ENCODE measurements at places on chromosomes 3 and 15.

GRCh38 chr15:80461356-80462095, 57.3 kb downstream of the ARNT2 start:
- DNase-seq, result no peak

DNA sequence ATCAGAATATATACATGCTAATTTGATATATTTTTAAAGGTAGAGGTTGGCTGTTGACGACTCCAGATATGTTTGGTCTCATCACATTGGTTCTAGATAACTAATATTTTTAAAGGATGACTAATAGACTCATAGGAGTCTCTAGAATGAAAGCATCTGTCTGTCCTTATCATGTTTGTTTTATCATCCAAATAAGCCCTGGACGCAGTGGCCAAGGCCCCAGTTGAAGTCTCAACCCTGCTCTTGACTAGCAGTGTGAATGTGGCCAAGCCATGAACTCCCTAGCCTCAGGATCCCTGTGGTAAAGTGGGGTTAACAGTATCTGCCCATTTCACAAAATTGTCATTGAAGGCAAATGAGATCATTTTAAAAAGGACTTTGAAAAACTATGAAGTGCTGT, 53.6 kb downstream of the ABHD2 start:
- DNase-seq, result no peak

GRCh38 chr3:5390936-5391625, 203.6 kb downstream of the EDEM1 start:
- no peak for DNase-seq

DNA sequence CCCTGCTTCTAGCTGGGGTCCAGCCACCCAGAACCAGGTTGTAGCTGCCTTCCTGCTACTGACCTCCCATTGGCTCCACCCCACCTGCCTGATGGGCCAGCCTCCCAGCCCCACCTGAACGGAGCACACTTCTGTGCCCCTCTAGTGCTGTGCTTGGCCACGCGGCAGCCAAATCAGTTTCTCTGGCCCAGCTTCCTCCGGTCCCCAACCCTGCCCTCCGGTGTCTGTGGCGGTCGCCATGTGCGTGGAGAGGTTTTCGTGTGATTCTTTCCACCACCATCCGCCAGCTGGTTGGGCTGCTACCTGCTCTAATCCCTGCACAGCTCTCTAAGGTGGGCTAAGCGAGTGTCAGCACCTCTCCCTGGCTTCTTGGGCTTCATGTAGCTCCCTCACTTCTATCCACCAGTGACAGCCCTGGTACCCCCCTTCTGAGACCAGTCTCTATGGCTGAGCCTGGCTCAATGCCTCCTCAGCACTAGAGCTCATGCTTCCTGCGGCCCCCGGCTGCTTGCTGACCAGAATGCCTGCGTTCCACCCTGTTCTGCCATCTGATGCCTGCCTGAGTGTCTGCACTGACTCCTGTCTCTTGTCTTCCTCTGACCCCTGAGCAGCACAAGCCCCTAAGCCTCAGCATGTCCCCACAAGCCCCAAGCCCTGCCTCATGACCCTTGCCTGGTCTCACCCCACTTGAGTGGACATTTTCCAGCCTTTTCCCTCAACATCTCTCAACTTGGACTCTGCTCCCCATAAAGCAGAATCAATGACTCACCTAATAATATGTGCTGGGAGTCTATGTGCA, 23.2 kb upstream of the MAGEF1 start:
- no peak for DNase-seq

GRCh38 chr15:39704689-39705088, 78.0 kb downstream of the FSIP1 start:
- DNase-seq, result no peak

DNA sequence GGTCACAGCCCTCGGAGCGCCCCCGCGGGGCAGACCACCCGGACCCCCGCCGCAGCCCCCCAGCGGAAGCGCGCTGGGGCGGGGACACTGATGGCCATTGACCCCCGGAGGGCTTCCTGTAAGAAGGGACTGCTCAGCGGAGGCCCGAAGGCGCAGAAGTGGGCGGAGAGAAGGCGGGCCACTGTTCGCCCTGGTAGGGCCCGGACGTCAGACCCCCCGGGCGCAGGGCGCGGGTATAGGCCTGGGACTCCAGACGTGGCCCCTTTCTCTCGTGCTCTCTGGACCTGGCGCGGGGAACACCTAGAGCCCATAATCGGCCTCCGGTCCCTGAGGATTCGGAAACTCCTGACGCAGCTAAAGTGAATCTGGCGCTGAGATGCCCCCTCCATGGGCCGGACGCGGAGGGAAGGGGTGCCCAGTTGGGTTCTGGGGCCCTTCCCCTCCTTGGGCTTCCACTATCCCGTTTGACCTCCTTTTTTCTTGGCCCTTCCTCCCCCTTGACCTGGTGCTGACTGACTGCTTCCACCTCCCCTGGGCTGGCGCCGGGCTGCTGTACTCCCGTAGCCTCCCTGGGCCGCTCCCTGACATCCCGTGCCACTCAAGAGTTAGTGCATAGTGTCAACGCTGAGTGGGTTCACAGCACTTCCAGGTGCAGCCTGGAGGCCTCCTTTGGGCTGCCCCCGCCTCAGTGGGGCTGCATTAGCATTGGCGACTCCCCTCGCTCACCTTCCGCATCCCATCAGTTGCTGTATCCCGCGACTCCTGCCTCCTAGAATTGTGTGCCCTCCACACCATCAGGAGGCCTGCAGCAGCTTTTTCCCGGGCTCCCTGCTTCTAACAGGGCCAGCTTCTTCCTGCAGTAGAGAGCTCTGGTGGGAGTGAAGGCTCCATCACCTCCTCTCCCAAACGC, 694 bp downstream of the ABTB1 start:
- DNase-seq, result no peak

DNA sequence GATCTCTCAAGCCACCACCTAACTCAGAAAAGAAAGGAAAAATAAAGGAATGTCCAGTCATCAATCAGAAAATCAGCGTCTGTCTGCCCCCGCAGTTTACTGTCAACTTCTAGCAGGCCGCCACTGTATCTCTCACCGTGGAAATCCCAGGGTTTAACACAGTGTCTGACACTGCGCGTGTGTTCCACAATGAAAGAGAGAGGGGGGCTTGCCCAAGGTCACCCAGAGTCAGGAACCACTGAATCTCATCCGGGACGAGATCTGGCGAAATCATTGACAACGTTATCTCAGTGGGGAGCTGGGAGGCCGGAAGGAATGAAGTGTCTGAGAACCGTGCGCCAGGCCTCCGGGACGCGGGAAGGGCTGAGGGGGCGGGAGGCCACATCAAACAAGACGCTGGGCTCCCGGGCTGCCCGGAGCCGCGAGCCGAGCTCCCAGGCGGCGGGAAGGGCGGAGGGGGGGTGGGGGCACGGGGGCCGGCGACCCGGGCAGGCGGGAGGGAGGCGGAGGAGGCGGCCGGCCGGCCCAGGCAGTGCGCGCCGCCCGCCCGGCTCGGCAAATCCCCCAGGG, 2.2 kb upstream of the HES1 start:
- no peak for DNase-seq

DNA sequence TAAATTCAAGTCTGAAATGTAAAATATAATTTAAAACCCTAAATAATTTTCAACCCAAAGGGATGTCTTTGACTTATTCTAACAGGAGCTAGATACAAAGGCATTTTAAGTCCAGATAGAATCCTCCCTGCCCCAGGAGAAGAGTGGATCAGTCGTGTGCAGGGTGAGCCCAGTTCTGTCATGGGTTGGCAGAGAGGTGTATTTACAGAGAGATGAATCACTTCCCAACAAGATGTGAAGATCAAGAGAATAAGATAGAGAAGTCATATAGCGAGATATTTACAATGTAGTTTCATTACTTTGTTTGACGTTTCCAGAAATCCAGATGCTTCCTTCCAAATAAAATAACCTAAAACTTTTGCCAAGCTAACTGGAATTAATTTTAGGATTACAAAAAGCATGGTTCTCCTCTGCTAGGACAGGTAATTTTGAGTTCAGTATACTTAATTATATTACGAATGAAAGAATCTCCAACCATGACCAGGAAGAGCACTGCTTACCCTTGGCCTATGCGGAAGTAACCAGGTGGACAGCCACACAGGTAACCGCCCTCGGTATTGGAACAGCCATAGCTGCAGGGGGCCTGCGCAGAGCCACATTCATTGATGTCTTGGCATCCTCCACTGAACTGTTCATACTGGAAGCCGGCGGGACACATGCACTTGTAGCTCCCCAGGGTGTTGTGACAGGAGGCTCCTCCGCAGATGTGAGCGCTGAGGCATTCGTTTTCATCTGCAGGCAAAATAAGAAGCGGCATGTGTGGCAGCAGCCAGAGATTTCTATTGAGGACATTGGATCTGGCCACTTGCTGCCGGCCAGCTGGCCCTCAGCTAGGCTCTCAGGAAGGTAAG, 84.0 kb downstream of the DUT start:
- no peak for DNase-seq

DNA sequence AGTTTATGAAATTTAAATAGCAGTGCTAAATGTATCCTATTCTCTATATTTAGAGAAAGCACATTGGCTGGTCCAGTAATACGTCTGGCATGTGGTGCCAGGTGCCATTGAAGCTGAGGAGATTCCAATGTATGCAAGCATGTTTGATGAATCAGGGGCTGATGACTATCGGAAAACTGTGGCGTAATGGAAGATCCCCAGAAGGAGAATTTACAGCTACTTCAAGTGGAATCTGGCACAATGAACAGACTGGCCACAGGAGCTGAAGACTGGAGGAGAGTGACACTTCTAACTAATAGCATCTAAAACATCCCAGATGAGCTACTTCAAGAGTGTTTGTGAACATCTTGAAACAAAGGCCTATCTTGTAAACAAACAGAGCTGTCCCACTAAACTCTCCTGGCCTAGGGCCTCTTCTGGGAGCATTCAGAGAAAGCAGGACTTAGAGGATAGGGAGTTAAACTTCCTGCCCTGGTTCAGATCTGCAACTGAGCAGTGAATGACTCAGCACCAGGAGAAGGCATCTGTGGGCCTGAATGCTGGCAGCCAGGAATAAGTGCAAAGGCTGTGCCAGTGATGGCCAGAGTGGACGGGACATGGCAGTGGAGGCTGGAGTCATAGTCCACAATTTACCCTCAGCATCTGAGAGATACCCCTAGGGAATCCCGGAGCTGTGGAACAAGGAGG, 15.2 kb upstream of the ACTC1 start:
- peak; percentile 95 for DNase-seq

- DNase-seq, result no peak
Measured at GRCh38 chr15:60004846-60005351, 788 bp downstream of the FOXB1 start.

DNA sequence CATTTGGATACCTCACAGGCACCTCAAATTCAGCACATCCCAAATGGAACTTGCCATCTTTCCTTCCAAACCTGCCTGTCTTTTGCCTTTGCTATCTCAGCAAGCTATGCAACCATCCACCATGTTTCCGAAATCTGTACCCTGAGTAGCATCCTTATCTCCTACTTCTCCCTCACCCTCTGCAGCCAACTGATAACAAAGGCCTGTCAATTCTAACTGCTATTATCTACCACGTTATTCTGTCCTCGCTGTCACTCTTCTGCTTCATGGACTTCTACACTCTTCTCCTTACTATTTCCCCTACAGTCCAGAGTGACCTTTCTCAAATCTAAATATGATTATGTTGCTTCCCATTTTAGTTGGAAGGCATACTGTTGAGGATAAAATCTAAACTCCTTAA, 25.5 kb upstream of the TAFA4 start:
- no peak for DNase-seq

- peak; percentile 62 for DNase-seq
Measured at GRCh38 chr15:72227192-72227586, 3.8 kb downstream of the PKM start.

GRCh38 chr3:186653080-186653707, 12.6 kb upstream of the HRG start:
- no peak for DNase-seq

GRCh38 chr3:133474251-133474801, 74.5 kb downstream of the BFSP2 start:
- DNase-seq, result no peak

- no peak for DNase-seq
Measured at GRCh38 chr3:195907684-195907933, 742 bp downstream of the TNK2 start.

DNA sequence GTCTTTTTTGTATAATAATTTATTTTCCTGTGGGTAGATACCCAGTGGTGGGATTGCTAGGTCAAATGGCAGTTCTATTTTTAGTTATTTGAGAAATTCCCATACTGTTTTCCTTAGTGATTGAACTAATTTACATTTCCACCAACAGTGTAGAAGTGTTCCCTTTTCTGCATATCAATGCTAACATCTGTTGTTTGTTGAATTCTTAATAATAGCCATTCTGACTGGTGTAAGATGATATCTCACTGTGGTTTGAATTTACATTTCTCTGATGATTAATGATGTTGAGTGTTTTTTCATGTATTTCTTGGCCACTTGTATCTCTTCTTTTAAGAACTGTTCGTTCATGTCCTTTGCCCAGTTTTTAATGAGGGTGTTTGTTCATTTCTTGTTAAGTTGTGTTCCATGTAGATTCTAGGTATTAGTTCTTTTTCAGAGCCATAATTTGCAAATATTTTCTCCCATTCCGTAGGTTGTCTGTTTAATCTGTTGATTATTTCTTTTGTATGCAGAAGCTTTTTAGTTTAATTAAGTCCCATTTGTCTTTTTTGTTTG, 713.3 kb upstream of the EPHA6 start:
- DNase-seq, result no peak

DNA sequence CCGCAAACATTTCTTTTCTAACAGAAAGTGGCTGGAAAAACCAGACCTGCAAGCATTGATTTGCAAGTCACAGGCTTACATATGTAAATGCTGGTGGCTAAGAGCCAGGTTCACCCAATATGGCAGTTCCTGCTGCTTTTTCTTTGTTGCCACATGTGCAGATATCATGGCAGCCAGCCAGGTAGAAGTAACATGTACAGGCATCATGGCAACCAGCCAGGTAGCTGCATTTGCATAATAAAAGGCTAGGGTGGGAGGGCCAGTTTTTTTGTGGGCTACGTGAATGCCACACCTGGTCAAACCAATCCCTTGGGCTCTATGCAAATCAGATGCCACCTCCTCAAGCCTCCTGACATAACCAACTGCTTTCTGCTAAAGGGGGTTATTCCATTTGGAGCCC, 2.8 kb upstream of the SMCO1 start:
- no peak for DNase-seq

DNA sequence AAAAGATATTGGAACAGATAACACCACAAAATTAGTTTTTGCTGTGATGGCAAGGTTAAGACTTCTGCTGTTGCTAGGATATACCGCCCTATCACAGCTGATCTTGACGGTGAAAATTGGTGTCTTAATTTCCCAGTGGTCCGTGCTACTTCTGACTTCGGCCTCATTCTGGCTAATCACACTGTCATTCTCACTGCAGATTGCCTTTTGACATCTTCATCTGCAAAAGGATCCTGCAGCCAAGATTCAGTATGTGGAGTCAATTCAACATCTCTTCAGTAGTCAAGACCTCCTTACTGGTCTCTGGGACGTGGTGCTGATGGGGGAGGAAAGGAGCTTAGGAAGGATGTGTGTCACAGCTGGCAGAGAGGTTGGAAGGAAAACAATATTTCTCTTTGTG, 438.6 kb downstream of the WDR72 start:
- no peak for DNase-seq

GRCh38 chr3:194312743-194313281, 38.3 kb downstream of the CPN2 start:
- no peak for DNase-seq

- no peak for DNase-seq
Measured at GRCh38 chr3:13012221-13012691, 61.0 kb downstream of the IQSEC1 start.
